ENCODE measurements at places on chromosomes 4 and X.

GRCh38 chr4:3746701-3747580 lies 19.2 kb upstream of the ADRA2C start:
- DNase-seq: no peak

- no peak for DNase-seq
Measured at GRCh38 chrX:19392703-19393102, 49.0 kb downstream of the PDHA1 start.

DNA sequence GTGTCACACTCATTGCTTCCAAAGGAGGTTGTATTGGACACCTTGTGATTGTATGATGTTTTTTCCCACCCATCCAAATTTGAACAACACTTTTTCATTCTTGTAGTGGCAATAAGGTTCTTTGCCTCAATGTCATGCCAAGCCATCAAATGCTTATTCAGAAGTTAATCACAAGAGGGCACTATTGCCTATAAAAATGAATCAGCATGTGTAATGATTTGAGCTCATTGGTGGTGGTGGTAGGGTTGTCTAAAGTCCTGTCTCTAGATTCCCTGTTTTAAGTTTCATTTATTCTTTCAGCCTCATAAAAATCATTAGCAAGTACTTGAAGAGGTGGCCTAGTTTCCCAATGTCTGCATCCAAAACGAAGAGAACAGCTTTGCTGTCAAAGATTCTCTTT lies 37.0 kb downstream of the IRS4 start:
- no peak for DNase-seq

GRCh38 chr4:101981756-101982155 lies 191.2 kb downstream of the BANK1 start:
- no peak for DNase-seq

GRCh38 chrX:137574784-137575293 lies 8.9 kb downstream of the ZIC3 start:
- no peak for DNase-seq

- no peak for DNase-seq
Measured at GRCh38 chrX:15977644-15978043, 123.0 kb upstream of the AP1S2 start.

DNA sequence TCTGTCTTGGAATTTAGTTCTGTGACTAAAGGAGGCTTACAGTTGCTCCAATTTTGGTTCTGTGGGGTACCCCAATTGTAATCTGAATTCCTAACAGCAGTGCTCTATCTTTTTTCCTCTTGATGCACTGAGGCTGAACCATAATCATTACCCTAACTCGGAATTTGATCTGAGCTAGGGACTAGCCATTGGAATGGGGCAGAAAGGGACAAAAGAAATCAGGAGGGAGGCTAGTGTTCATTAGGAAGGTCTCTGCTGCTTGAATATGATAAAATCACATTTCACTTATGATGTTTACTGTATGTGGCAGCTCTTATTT lies 2.7 kb downstream of the KLF3 start:
- DNase-seq: no peak

DNA sequence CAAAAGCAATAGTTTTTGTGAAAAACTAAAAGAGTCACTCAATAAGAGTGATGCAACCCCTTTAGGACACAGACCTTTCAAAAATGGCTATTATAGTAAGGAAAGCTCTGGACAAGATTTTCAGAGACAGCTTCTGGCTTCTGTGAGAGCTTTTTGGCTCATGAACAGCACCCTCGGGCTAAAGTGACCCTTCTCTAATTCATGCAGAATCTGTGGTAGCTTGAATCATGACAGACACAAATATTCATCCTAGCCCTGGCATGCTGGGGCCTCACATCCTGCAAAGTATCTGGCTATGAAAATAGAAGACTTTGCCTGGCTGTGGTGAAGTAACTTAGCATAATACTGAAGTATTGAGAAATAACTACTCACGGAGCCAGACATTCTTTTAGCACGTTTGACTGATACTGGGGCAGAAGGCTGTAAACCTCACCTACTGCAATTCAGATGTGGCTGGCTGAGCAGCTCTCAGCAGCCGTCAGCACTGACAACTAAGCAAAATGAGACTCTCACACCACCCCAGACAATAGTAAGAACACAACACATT lies 327.3 kb downstream of the MAPK10 start:
- no peak for DNase-seq

- no peak for DNase-seq
Measured at GRCh38 chr4:125736057-125736456, 421.3 kb downstream of the FAT4 start.

DNA sequence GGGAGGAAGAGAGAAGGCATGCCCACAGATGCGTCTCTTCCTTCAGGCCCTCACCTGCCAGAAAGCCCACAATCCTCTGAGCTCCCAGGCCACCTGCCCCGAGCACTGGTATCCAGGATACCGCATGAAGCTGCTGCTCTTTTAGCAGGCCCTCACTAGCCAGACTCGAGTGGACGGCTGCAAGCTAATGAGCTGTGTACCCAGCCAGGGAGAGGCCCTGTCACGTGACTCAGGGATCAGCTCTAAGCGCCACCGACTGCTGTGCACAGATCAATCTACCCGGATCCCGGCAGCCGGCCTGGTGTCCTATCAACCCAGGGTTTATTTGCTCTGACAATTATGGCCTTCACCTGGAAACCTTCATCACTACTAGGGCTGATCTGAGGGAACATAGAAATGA lies 39.0 kb downstream of the BCOR start:
- no peak for DNase-seq

GRCh38 chrX:128439159-128439558 lies 387.0 kb upstream of the ACTRT1 start:
- no peak for DNase-seq

- DNase-seq: no peak
Measured at GRCh38 chr4:71188156-71188640, 150.6 kb upstream of the SLC4A4 start.

DNA sequence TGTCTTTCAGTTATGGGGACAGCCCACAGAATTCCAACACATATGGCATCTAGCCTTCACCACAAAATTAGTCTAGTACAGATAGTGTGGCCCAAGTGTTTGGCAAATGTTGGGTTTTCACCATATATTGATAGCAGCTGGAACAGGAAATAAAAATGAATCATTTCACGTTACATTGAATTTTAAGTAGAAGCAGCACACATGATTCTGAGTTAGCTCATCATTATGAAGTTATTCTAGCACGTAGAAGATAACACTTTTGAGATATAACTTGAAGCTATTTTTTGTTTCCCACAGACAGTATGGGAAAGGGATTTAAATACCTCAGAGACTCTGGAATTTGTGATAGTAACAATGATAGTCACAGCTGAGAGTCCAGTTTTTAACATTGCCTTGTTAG lies 118.7 kb downstream of the FAT4 start:
- no peak for DNase-seq

GRCh38 chr4:118969359-118969758 lies 80.7 kb downstream of the SYNPO2 start:
- DNase-seq: no peak

GRCh38 chr4:86448871-86449270 lies 89.0 kb upstream of the MAPK10 start:
- DNase-seq: no peak

DNA sequence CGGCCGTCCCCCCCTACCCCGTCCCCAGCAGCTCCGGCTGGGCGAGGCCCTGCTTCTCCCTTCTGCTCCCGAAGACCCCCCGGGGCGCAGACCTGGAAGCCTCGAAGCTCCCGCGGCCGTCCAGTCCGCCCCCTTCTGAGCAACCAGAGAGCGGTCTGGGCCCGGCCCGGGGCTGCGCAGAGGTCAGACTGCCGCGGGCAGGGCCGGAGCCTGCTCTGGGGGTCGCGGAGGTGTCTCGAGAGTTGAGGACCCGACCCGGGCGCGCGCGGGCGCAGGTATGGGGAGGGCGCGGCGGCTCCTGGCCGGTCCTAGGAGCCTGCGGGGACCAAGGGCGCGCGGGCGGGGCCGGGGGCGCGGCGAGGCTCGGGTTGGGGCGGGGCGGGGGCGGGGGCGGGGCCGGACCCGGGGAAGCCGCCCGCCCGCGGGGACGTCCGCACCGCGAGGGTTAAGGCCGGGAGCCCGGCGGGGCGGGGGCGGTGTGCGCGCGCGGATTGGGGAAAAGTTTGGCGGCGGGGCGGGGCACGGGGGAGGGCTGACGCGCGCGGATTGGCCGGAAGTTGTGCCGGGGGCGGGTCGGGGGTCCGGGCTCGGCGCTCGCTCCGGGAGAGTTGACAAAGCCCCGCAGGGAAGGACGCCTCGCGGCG lies at the start of gene FGFRL1:
FGFRL1 (plus strand) TSS at position 605 of the 644 bp plus-strand sequence. CDS start 860 bp downstream, outside the sequence.
- DNase-seq: peak; percentile 80

DNA sequence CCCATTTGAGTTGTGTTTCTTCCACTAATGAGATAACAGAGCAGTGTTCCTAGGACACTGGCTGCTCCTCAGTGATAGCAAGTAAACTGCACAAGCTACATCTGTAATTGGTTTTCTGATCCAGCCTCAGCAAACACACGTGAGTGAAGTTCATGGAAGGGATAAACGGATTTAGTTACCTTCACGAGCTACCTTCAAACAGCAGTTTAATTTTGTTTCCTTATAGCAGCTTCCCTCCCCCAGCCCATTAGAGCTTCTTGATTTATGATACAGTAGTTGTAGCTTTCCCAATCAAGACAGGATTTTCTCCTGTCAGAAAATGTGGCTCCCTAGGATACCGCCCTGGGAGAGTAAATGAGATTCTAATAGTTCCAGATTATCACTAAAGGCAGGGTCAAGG lies 634.2 kb upstream of the FAT1 start:
- DNase-seq: no peak

DNA sequence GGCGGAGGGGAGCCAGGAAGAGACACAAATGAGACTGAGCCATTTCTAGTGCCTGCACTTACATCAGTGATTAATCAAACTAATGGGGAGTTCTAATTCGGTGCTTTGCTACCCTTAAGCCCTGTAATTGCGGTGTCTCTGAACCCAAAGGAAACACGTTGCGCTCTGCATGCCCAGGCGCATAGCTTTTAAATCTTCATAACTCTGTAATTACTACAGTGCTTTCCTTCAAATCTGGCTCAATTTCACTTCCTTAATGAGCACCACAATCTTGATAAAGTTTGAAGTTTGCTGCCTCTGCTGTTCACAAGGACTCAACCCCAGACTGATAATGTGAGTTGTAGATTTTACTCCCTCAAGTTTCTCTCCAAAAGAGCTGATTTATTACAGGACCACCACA lies 5.7 kb upstream of the NHS start:
- DNase-seq: no peak

- DNase-seq: no peak
Measured at GRCh38 chrX:152537373-152537772, 86.3 kb upstream of the GABRA3 start.

DNA sequence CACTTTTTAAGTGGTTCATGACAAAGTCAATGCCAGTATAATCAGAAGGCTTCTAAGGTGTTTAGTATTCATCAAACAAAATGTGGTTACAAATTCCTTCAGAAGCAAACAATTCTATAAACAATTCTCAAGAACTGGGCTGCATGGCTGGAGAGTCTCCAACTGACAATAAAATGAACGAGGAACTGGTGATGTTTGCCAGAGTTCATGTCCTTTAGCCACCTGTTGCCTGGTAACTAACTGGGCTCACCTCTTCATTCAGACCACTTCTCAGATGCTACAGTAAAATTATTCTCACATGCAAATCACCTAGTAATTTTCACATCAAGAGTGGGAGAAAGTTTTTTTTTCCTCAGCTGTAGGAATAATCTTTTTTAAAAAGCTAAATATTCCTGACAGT lies 53.3 kb downstream of the CAMK2D start:
- DNase-seq: no peak
